ENCODE measurements at places on chromosomes 16 and 17.

DNA sequence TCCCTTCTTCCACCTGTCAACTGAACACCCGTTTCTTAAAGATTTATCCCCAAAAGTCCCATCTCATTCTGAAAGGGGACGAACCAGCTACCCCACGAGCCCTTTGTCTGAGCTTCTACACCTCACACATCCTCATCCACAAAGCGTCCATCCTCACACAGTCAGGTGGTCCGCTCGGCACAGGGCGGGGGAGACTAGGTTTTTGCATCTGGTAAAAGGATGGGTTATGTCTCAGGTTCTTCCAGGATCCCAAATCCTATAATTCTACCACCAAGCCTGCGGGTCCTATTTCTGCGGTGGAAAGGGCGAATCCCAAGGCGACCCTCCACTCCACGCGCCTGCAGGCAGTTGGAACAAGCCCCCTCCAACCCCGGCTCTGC, 458 bp downstream of the GFOD2 start:
- no peak for DNase-seq

- peak; percentile 72 for DNase-seq
Observed at GRCh38 chr16:58384437-58385055, 7.7 kb upstream of the GINS3 start.

- peak; percentile 46 for DNase-seq
Observed at GRCh38 chr16:17302620-17303019, 168.1 kb downstream of the XYLT1 start.

GRCh38 chr17:72422204-72422504, 301.3 kb downstream of the SOX9 start:
- no peak for DNase-seq

DNA sequence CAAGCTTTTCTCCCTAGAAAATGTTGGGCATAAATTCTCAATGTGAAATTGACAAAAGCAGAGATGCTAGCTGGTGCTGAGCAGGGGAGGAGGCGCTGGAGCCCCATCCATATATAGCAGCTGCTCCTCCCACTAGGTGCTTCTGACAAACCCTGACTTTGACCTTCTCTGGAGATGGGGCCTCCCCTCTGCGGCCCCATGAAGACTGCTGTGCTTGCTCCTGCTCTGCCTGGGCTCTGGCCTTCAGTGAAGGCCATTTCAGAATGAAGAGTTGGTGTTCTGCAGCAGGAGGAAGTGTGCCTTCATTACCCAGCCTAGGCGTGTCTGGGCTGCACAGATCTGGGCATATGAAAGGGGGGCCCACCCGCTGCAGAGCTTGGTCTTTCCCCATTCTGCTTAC, 29.7 kb downstream of the ASIC2 start:
- DNase-seq, result no peak

- DNase-seq, result no peak
Observed at GRCh38 chr17:28327031-28327607, 8.1 kb downstream of the TMEM97 start.

DNA sequence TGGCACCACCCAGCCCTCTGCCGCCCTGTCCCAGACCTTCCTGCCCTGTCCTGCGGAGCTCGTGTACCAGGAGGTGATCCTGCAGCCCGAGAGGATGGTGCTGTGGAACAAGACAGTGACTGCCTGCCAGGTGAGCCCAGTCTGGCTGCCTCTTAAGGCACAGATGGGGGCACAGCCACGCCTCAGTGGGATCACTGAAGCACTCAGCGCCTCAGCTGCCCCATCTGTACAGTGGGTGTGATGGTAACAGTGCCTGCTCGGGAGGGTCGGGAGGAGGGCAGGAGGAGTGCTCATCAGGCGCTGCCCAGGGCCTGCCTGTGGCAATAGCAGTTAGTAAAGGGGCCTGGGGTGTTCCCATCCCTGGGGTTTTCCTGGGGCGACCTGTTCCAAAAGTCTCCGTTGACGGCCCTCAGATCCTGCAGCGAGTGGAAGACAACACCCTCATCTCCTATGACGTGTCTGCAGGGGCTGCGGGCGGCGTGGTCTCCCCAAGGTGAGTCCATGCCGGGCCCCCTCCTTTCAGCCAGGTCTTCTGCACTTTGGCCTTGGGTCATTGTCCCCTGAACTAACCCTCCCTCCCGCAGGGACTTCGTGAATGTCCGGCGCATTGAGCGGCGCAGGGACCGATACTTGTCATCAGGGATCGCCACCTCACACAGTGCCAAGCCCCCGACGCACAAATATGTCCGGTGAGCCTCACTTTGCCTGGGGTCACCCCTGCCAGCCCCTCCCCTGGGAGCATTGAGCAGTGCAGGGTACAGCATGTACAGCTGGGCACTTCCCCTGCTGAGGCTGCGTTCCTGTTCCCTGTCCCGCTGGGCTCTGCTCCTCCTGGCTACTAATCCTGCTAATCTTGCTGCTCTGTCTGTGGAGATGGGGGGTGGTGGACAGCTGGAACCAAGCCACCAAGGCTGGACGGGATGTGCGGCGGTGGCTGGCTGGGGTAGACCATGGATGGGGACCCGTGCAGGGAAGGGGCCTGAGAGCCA, 4.5 kb upstream of the TCAP start:
- DNase-seq, result no peak

- DNase-seq, result no peak
Observed at GRCh38 chr17:49783071-49783715, 5.3 kb upstream of the KAT7 start.

DNA sequence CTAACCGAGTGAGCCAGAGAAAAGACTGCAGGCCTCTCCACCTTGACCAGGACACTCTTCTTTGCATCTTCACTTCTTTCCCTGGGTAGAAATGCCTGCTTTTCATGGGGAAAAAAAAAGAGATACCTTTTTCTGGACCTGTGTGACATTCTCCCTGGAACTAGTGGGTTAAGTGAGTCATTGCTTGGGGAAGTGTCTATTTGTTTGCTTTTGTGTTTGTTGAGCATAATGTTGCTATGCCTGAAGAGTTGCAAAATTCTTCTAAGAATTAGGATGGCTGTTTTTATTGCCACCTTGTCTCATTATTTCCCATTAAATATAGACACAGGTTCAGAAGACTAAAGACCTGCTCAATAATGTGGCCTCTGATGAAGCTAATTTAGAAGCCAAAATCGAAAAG, 18.8 kb downstream of the CLUAP1 start:
- DNase-seq, result no peak

- DNase-seq, result no peak
Observed at GRCh38 chr16:52545898-52546266, 1.1 kb downstream of the TOX3 start.

- DNase-seq, result no peak
Observed at GRCh38 chr17:64182325-64183012, 52.5 kb upstream of the ERN1 start.

DNA sequence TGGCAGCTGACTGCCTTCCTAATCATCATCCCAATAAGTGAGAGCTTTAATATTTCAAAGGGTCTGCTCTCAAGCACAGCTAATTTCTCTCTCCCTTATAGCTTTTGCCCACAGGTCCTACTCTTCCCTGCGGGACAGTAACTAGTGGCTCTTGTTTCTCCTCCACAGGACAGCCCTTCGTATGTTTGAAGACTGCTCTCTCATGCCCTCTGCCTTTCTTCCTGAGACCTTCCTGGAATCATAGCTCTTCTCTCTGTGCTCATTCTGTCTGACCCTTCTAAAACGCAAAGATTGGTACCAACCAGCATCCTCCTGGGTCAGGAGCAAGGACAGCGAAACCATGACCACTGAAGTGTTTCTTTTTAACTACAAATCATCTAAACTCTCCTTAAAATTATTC, 168.9 kb downstream of the GRIN2A start:
- no peak for DNase-seq

GRCh38 chr17:28478712-28479615, 5.5 kb downstream of the SLC13A2 start:
- DNase-seq, result no peak

DNA sequence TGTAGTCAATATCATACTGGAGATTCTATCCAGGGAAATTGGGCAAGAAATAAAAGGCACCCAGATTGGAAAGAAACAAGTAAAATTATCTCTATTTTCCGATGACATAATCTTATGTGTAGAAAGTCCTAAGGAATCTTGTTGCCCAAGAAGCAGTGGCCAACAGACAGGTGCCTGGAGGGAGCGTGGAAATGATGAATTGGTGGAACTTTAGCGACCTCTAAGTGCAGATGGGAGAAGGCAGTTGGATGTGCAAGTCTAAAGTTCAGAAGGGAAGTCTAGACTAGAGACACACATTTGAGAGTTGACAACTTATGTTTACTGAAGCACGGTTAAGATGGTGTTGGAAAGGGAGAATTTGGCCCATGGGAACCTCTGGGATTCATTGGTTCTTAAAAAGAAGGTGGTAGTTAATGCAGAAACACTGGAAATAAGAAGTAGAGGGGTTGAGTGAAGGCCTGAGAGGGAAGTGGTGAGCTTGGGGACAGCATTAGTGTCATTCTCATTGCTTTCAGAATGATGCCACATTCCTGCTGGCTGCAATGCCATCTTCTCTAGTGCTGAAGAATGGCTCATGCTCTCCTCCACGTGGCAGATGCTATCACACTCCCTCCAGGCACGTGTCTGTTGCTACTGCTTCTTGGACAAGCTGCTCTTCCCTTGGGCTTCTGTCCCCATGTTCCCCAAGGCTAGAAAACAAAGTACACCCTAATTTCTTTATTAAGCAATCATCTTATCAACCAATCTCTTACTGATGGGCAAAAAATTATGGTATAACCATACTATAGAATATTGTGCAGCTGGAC, 24.0 kb downstream of the TAT start:
- DNase-seq, result peak; percentile 17

DNA sequence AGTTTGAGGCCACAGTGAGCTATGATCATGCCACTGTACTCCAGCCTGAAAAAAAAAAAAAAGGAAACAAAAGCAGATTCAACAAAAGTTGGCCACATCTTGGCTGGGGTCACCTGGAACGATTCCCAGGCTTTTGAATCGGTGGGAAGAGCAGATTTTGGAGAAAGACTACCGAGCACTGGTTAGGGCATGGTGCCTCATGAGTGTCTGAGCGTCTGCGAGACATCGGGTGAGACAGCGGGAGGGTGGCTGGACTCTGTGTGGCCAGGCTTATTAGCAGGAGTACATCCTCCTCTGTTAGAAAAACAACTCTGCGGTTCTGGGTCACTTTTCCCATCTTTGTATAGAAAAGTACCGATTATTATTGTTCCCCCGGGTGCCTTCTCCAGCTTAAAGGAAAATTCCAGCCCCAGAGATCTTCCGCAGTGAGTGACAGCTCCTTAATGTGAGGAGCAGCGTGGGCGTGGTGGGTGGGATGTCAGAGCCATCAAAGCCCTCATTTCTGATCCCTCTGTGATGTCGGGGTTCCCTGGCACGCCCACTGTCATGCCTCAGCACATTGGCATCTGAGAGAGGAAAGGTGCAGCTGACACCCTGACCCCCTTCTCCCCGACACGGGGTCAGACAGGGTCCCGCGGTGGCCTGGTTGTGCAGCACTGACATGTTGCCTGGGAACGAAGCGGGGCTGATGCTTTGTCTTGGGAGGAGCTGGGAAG, 6.9 kb downstream of the RGS9 start:
- DNase-seq, result no peak
